ENCODE measurements at places on chromosomes 5 and 9. TPM values are rescaled to one million over a fixed set of nuclear protein-coding genes. Genes with fewer than 3 reads are reported as not detected.

The RIMOC1 gene
- 13.7 TPM for total RNA-seq

The FOXE1 gene
- not detected for total RNA-seq

The LCN15 gene
- total RNA-seq: not detected

The PGGT1B gene
- 17.6 TPM for total RNA-seq

The HTR4 gene
- not detected for total RNA-seq

The ZNF300 gene
- total RNA-seq: 4.6 TPM

The LAMC3 gene
- total RNA-seq: 0.28 TPM

The TMEM161B gene
- 10.8 TPM for total RNA-seq

The TNPO1 gene
- 545 TPM for total RNA-seq

The HAVCR1 gene
- not detected for total RNA-seq

The IL33 gene
- 202 TPM for total RNA-seq

The FBLL1 gene
- total RNA-seq: 0.74 TPM

All from smooth muscle cell of bladder (primary cell).